ENCODE measurements at places on chromosomes 1 and 21. TPM values are rescaled to one million over a fixed set of nuclear protein-coding genes. Genes with fewer than 3 reads are reported as not detected.

Gene SLAMF6
- 0.99 TPM for total RNA-seq

Gene NADK
- total RNA-seq, result 56.3 TPM

Gene SHISAL2A
- not detected for total RNA-seq

Gene RSPO1
- 1.0 TPM for total RNA-seq

Gene PGLYRP4
- total RNA-seq, result not detected

Gene DNTTIP2
- total RNA-seq, result 9.6 TPM

Gene RCSD1
- 4.7 TPM for total RNA-seq

Gene WLS
- 39.6 TPM for total RNA-seq

Gene RAB42
- 2.9 TPM for total RNA-seq

Gene RAP1GAP
- total RNA-seq, result 46.5 TPM

Gene SMPDL3B
- total RNA-seq, result 18.8 TPM

Gene DIO1
- total RNA-seq, result not detected

Gene ANKRD65
- 15.5 TPM for total RNA-seq

Gene TRIM46
- total RNA-seq, result not detected

Gene PTGER3
- total RNA-seq, result 15.0 TPM

Gene LAMC2
- 3.6 TPM for total RNA-seq

Gene CITED4
- 180 TPM for total RNA-seq

Gene NPPB
- total RNA-seq, result not detected

Gene XKR8
- 14.5 TPM for total RNA-seq

Gene E2F2
- total RNA-seq, result not detected

Gene NSL1
- total RNA-seq, result 35.8 TPM

Gene CELA2A
- total RNA-seq, result 21,046 TPM

Gene FAM72B
- total RNA-seq, result not detected

Gene B4GALT2
- 18.2 TPM for total RNA-seq

Gene SERPINC1
- not detected for total RNA-seq

Gene LEMD1
- not detected for total RNA-seq

Gene LCE1A
- not detected for total RNA-seq

Gene GJC2
- total RNA-seq, result 0.33 TPM

Gene MTARC2
- 37.9 TPM for total RNA-seq

Gene EVA1C
- total RNA-seq, result 16.5 TPM

Gene OR2T35
- total RNA-seq, result not detected

Gene UMODL1
- total RNA-seq, result not detected

Gene LENEP
- total RNA-seq, result not detected

Gene RHBDL2
- total RNA-seq, result not detected

Gene EEIG2
- total RNA-seq, result 7.0 TPM

Gene AIM2
- total RNA-seq, result not detected

Measured in body of pancreas (tissue), 4 donors.